ENCODE measurements at places on chromosomes 11 and 22.

- DNase-seq = no peak
Observed at GRCh38 chr11:134363161-134363560, 31.4 kb downstream of the GLB1L2 start.

DNA sequence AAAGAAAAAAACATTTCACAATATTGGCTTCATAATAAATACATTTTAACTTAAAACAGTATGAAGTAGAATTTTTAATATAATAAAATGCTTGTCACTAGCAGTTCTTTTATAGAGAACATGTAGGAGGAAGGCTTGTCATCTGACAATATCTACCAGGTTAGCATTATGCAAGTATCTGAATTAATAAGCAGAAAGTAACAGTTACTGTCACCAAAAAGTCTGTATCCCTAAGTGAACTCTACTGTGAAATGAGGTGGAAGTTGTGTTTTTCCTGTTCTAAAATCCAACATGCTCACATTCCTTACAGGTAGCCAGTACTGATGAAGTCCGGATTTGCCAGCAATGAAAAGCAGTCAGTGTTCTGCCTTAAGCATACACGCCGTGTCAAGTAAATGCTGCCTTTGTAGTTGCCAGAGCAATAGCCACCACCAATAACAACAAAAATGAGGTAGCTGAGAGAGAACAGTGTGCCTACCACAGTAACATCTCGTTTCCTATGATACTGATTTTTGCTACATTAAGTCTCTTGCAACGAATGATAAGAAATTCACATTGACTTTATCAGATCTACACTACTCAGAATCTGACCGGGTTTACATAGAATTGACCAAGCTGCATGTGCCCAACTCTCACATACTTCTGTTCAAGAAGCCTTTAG lies 95.5 kb downstream of the SIK3 start:
- DNase-seq = no peak

DNA sequence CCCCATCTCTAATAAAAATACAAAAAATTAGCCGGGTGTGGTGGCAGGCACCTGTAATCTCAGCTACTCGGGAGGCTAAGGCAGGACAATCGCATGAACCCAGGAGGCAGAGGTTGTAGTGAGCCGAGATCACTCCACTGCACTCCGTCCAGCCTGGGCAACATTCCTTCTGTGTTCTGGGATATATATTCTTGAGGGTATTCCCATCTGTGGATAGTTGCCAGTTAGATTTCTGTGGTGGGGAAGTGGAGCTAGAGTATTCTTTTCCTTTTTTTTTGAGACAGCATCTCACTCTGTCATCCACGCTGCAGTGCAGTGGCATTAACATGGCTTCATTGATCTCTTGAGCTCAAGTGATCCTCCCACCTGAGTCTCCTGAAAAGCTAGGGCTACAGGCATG lies 9.1 kb upstream of the ZNF74 start:
- DNase-seq = no peak

DNA sequence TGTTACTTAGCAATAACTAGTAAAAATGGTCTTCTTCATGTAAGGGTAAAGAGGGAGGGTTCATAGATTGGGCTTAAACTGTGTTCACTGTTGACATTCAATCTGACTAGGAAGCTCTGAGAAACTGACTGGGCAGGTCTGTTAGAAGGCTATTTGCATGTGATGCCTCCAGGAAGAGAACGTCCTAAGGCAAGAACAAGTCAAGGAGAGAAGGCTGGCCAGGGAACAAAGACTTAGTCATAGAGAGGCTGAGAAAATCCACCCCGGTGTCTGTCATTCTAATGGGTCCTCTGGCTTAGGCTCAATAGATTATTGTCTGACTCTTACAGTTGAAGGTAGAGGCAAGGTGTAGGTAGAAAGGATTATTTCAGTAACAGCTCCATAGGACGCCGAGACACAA lies 50.3 kb upstream of the CD44 start:
- DNase-seq = no peak

GRCh38 chr11:133052537-133052936 lies 479.8 kb downstream of the OPCML start:
- no peak for DNase-seq

DNA sequence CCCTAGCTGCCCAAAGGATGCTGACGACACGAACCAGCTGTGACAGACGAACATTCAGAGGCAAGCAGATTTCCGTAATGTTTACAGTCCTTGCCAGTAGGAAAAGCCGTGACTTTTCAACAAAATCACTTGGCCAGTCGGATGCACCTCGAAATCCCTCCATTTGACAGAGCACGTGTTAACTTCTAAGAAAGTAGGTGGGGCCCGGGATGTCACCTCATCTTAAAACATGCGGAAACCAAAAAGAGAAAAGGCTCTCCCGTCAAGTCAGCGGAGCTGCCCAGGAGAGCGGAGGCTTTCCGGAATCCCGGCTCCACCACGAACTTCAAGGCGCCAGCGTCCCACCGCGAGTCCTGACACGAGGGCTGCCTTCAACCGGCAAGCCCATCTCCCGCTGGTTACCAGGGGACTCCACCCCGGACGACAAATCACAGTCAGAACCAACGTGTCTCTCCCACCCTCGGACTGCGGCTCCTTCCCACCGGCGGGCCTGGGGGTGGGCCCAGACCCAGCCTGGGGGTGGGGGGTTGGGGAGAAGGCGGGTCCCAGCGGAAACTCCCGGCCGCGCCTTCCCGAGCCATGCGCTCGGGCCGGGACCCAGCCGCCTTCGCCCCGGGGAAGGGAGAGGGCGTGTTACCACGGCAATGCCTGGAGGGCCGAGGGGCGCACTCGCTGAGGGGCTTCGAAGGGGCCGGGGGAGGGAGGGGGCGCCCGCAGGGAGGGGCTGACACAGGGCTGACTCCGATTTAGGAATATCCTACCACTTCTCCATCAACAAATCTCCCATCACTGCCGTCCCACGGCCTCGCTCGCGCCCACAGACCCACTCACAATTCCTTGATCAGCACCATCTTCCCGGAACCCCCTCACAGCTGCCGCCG lies 475 bp downstream of the PITPNB start:
- DNase-seq = peak; percentile 38

DNA sequence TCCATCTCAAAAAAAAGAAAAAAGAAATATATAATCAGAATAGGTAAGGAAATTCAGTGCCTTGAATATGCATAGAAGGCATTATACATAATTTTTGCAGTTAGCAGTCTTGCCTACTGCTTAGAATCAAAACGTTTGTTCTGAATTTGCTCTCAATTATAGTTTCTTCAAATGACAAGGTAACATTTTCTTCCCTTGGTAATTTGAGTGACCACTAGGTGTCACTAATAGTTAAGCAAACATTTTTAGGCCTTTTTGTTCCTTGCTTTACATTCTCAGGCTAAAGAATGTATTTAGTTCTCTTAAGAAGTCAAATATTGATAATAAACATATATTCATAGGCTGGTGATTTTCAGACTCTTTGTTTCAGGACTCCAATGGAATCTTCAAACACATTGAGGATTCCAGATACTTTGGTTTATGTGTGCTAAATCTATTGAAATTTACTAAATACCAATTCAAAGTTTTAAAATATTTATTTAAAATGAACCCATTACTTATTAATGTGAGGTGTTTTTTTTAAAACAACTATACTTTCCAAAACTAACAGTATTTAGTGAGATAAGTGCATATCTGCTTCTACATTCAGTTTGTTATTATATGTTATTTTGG lies 55.0 kb upstream of the DEPDC7 start:
- no peak for DNase-seq

- no peak for DNase-seq
Observed at GRCh38 chr22:44266796-44267760, 45.7 kb downstream of the SHISAL1 start.

DNA sequence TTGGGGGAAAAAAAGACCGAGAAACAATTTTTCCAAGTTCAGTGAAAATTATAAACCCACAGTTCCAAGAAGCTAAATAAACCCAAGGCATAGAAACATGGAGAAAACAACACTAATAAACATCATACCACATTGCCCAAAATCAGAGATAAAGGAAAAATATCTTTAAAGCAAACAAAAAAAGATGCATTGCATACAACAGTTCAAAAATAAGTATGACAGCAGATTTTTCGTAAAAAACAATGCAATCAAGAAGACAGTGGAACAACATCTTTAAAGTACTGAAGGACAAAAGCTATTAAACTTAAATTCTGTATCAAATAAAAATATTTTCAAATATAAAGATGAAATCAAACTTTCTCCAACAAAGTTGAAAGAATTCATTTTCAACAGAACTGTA lies 921.3 kb downstream of the METTL15 start:
- no peak for DNase-seq

DNA sequence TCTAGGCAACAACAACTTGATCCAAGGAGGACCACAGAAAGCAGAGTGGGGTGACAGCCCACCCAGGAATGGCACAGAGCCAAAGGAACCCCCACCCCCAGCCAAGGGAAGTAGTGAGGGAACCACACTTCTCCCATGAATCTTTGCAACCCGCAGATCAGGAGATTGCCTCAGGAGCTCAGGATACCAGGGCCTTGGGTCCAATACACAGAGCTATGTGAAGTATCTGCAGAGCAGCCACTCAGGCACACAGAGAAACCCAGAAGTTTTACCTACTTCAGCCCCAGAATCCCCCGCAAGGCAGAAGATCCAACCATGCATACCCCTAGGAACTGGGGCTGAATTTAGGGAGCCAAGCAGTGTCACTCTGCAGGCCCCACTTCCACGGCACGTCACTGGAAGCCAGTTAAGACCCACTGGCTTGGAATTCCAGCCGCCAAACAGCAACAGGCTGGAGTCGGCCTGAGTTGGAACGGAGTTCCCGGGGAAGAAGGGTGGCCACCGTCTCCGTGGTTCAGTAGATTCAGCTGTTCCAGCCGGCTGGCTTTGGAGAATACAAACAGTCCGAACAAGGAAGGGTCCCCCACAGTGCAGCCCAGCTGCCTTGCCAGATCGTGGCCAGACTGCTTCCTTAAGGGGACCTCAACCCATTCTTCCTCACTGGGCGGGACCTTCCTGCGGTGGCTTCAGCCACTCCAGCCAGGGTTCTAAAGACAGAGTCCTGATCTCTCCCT lies 174.1 kb downstream of the TTC28 start:
- DNase-seq = no peak

DNA sequence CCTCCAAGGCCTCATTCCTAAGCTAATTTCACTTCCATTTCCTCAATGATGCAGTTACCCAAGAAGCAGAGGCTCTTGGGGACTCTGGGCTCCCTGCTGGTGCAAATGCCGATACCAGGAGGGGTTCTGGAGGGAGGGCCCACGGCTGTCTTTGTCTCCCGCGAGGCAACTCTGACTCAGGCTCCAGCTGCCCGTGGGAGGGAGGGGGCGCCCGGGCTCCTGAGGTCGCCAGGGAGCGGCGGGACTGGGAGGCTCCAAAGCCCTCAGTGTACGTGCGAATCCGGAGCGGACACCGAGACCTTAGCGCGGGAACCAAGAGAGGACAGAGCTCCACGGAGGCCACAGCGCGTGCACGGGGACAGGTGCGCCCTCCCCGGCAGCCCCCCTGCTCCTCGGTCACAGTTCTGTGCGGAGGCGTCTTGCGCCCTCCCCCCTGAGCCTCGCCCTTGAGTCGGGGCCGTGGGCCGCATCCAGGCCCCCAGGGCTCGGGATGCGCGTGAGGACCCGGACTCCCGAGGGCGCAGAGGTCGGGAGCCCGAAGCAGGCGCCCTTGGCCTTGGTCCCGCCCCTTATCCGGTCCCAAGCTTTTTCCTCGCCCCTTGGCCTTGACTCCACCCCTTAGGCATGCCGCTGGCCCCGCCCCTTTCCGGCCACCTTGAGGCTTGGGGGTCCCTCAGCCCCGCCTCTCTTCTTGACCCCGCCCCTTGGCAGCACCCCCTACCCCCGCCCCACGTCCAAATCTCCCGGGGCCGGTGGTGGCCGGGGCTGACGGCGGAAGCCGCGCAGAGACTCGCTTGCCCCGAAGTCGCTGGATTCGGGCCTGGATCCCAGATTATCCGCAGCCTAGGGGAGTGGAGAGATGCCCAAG lies 4.7 kb upstream of the SHISA8 start:
- DNase-seq = peak; percentile 22

DNA sequence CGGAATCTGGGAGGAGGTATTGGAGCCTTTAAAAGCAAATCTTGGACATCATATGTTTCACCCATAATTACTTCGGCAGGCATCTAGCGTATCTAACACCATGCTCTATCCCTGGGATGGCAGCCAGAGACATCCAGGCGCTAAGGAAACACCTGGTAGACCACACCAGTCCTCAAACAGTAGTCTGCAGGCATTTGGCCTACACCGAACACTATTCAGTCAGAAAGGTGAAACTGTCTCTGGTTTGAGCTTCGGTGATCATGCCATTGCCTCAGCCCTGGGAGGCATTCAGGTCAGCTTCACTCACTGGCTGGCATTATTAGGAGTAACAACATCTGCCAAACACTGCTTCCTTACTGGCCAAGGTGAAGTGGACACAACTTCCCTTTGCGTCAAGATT lies 11.7 kb downstream of the SIRT3 start:
- no peak for DNase-seq

DNA sequence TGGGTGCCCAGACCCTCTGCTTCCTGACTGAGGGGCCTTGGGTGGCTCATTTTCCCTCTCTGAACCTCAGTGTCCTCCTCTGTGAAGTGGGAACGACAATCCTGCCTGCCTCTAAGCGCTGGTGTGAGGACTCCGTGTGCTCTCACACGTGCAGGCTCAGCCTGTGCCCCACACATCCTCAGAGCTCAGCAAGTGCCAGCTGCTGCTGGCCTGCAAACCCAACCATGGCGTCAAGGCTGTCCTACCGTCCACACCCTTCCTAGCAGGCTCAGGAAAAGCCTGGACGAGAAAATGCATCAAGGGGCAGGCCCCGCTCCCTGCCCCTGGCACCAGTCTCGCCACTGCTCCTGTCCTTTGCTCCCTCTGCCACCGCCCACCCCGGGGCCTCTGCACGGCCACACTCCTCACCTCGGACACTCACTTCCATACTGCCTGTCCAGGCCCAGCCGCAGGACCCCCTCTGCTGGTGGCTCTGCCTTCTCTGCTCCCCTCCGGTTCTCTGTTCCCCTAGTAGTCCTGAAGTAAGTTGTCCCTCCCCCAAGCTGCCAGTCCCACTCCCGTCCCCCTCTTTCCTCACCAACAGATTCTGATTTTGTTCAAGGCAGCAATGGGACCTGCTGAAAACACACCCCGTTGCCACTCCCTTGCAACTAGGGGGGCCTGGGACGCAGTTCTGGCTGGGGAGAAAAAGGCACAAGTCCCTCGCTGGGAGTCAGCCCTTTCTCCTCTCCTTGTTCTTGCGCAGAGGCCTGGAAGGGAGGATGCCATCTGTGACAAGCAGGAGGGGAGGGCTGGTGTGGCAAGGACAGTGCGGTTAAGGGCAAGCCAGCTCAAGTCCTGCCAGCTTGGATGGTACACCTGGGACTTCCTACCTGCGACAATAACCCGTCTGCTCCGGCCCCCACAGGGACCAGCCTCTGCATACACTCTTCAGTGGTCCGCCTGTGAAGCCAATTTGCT lies 62.2 kb downstream of the ARFGAP3 start:
- DNase-seq = no peak

Measured in activated CD4-positive, alpha-beta T cell treated with anti-CD3 and anti-CD28 coated beads for 1 hour (primary cell).